ENCODE measurements at places on chromosomes 2 and 18.

DNA sequence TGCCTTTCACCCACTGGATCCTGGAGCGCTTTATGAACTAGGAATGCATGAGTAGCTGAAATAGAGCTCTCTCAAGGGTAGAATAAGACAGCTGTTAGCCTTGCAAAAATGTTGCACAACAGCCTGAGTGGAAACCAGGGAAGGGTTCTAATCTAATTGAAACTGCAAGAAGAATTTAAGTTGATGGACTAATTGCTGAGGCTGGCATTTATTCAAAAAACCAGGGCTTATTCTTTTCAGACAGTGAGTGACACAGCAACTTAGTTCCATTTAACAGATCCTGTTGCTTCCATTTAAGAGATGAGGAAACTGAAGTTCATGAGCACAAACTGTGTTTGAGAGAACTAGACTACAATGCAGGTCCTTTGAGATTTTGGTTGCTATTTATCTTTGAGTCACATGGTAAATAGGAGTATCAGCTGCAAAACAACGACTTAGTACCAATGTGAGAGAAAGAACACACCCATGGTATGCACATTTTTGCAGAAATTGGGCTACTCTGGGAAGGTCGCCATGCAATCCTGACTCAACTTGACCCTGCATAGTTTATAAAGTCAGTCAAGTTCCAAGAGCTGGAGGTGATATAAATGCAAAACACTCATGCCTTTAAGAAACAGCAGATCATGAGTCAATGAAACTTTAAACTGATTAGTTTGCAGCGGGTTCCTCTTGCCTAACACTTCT lies 76.4 kb upstream of the PARD3B start:
- no peak for DNase-seq

GRCh38 chr2:229821316-229821715 lies 100.5 kb downstream of the TRIP12 start:
- DNase-seq = no peak

DNA sequence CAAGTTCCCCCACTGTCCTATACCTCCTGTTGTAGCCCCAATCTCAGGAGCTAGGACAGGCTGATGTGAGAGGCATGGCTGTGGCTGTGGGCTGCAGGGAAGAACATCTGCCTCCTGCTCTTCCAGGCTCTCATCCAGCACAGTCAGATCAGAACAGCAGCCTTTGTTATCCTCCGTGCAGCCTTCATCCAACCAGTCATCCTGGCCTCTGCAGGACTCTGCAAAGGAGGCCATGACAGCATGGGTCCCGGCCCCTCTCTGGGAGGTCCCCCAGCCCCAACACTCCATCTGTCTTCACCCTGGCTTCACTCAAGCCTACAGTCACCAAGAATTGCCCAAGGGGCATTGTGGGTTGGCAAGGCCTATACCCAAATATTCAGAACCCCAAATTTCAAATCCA lies 223.2 kb upstream of the COPS8 start:
- no peak for DNase-seq

- no peak for DNase-seq
These were observed 121.0 kb upstream of the ACVR1C start for GRCh38 chr2:157749684-157750083.

DNA sequence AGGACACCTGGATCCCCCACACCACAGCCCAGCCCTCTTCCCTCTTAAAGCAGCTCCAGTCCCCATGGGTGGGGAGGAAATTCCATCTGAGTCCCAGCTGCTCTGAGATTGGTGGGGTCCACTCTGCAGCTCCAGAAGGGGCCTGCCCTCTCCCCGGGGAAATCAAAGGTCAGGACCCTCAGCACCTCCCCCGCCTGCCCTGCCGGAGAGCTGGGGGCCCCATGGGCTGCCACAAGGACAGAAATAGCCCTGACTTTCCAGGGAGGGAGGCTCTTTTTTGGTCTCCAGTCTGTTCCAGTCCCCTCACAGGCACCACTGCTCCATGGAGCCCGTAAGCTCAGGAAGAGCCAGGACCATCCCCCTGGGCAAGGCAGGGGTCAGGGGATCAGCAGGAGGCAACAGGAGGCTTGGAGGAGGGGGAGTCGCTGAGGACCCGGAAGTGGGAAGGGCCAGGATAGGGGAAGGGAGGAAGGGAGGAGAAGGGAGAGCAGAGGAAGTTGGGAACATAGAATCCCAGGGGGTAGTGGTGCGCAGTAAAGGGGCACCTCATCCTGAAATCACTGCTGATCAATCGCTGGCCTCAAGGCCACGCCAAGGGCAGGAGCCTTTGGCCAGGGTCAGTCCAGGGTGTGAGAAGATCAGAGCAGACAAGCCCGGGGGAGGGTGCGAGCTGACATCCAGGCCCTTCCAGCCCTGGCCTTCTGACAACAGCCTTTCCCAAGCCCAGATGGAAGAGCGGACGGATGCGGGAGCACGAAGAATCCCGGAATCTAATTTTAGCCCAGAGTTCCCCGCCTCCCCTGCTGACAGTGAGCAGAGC lies 7.6 kb downstream of the ADRA2B start:
- no peak for DNase-seq

DNA sequence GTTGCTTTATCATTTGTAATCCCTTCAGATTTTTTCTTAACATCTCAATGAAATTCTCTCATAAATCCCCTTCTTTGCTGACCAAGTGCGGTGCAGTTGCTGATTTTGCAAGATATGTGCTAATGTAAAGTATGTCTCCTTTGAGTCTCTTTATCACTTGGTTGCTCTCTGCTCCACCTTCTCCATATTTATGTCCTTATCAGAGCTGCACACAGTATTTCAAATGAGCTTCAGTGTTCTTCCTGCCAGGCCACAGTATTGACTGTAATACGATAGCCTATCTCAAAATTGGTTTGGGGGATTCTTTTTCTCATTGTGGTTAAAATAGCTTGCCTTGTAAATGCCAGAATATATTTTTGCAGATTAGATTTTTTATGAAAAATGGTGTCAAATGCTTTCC lies 32.2 kb downstream of the MAIP1 start:
- DNase-seq = no peak

GRCh38 chr2:117940436-117940835 lies 73.4 kb downstream of the CCDC93 start:
- DNase-seq = no peak

- DNase-seq = no peak
These were observed 69.7 kb downstream of the MEP1B start for GRCh38 chr18:32259553-32259952.

DNA sequence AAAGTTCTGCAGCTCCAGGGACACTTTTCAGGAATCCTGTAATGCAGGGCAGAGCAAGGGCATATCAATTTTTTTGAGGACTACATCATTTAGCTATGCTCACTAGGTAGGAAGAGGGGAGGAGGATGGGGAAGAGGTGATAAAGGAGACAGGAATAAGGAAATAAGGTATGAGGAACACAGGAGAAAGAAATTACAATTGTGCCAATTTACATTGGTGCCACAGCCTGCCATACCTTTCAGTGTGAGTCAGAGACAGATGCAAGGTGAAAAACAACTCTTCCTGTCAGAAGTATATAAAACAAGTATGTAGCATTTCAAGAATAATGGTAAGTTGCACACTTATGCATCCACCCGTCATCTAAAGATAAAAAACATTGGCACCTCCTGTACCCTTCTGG lies 5.4 kb upstream of the MRPS9 start:
- DNase-seq = no peak

DNA sequence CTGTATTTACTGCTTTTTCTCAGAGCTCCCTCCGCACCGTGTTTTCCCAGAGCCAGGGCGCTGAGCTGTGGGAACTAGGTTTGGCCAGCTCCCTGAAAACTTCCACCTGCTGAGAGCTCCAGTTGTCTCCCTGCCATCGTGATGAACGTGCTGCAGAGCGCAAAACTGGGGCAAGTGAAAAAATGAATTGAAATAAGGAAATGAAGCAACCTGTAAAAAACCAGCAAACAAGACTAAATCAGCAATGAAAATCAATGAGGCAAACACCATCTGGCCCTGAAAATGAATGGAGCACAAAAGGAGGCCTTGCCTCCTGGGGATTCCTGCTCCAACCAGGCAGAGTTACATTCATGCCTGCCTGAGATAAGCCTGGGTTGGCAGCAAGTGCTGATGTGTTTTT lies 129.9 kb downstream of the MARCHF4 start:
- DNase-seq = no peak

GRCh38 chr2:55093381-55093780 lies 43.1 kb upstream of the RTN4 start:
- no peak for DNase-seq

DNA sequence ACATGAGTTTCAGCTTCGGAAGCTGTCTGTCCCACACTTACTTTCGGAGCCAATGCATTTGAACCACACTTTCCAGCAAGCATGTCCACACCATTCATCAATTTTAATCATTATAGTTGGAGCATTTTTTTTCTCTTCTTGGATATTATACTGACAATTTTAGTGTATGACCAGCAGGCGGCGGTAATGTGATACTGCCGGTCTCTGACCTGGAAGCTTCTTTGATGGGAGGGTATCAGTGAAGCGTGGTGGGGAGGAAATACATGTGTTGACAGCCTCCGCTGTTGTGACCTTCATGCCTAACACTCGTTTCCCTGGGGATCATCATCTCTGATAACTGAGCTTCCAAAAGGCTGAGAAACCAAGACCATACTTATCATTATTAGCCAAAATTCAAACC lies 231.7 kb downstream of the GBX2 start:
- no peak for DNase-seq

DNA sequence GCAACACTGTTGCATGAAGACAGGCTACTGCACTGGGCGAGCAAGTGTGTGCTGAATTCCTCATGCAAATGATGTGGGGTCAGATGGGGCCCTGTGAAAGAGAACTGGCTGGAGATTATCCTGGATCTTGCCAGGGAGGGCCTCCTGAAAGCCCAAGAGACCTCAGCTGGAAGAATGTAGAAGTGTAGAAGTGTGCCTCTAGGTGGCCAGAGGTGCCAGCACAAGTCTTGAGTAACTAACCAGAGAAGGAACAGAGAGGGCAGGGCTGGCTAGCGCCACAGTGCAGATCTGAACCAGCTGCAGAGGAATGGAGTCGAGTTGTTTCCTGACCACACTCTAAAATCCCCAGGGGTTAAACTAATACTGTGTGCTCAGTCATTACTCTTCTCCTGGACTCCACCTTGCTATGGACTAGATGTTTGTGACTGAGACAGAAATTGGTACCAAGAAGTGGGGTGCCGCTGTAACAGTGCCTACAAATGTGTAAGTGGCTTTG lies 399.3 kb downstream of the LRATD1 start:
- no peak for DNase-seq

DNA sequence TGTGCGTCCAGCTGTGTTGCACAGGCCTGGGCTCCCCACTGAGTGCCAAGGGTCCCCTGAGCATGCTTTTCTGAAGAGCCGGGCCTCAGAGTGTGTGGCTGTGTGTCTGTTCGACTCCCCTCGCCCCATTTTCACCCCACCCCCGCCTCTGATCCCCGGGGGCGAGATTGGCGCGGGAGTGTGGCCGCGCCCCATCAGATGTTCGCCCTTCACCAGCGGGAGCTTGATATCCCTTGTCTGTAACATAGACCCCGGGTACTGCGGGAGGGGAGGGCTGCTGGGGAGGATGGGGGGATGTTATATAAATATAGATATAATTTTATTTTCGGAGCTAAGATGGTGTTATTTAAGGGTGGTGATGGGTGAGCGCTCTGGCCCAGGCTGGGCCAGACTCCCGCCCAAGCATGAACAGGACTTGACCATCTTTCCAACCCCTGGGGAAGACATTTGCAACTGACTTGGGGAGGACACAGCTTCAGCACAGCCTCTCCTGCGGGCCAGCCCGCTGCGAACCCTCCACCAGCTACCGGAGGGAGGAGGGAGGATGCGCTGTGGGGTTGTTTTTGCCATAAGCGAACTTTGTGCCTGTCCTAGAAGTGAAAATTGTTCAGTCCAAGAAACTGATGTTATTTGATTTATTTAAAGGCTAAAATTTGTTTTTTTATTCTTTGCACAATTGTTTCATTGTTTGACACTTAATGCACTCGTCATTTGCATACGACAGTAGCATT lies 1.5 kb downstream of the RHOB start:
- no peak for DNase-seq

- DNase-seq = no peak
These were observed 59.5 kb downstream of the R3HDM1 start for GRCh38 chr2:135590619-135591260.

DNA sequence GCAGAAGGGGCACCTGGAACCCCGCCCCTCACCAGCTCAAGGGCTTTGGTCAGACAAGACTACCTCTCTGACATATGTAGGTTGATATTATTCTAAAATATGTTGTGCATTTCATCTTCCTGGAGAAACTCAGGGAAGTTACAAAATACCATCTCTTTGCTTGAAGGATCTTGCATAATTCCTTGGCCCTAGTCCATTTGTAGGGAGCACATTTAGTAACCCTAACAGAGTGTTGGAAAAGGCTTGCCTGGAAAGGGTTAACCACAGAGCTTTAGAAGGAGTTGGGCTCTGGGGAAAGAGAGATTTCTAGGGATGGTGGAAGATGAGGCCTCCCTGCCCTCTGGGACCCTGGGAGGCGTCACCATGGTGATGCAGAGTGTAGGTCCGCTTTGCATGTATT lies 143.0 kb upstream of the SLC1A4 start:
- DNase-seq = no peak

- DNase-seq = no peak
These were observed 564.4 kb upstream of the LINC00305 start for GRCh38 chr18:64713284-64713683.

GRCh38 chr2:99821039-99821438 lies 321.4 kb downstream of the AFF3 start:
- DNase-seq = no peak

GRCh38 chr18:74996055-74996454 lies 212.9 kb downstream of the PTGR3 start:
- DNase-seq = no peak

- DNase-seq = no peak
These were observed 144.1 kb downstream of the SMAD7 start for GRCh38 chr18:48806551-48807261.

DNA sequence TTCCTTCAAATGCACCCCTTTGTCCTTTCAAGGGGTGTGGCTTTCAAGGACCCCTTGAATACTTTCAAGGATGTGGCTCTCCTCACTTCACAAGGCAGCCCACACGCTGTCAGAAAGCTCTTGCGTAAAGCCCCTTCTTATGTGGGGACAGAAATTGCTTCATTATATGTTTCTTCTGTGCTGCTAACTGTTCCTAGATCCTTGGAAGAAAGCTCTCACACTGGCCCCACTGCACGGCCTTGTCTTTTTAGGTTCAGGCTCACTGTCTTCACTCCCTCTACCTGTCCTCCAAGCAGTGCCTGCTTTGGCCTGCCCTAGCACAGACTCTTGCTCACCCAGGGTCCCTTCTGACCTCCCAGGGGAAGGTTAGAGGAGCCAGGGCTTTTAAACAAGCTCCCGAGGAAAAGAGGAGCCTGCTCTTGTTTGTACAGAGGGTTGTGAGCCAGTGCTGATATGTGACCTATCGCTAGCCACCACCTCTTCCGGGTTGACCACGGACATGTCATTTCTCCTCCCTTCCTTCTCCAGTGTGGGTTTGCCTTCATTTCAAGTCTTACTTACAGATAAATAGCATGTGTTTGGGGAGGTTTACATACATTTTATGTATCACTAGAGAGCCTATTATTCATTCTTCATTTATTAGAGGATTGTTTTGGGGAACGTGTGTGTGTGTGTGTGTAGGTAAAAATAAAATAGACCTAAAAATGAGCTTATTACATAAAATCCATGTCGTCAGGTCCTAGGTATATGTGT lies 94.7 kb downstream of the RTN4 start:
- no peak for DNase-seq
